Upper lobe of left lung (tissue), 6 donors: ENCODE measurements at places on chromosomes 2 and 18. TPM values are rescaled to one million over a fixed set of nuclear protein-coding genes. Genes with fewer than 3 reads are reported as not detected.
A peak's percentile ranks its signal among the peaks of the same experiment; 100 is the strongest.

The CTNNA2 gene
- not detected for total RNA-seq

The PPP1R1C gene
- total RNA-seq = 13.6 TPM

The NCKAP5 gene
- total RNA-seq = 23.5 TPM

DNA sequence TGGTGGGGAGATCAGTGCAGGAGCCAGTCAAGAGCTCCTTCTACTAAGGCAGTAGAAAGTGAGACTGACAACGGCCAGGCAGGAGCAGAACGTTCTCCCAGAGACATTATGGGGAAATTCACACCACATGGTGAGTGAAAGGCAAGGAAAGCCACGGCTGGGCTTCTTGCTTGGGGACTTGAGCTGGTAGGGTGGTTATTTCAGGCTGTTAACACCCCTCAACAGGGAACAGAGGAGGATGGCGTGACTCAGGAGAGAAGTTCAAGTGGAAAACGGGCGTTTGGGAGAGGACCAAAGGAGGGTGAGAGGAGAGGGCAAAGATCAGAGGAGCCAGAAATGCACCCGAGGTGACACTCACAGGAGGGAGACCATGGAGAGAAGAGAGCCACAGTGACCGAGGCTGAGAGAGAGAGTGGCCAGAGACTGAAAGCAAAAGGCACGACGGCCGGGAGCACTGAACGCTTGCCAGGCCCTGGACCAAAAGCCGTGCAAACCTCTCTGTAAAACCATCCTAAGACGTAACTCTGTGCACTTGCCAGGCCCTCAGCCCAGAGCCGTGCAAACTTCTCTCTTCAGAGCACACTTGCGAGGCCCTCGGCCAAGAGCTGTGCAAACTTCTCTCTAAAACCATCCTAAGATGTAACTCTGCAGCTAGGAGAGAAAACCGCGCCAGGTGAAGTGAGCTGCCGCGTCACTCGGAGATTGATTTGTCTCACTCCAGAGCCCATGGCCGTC lies 7.7 kb downstream of the TPO start:
- no peaks in the 10 kb centered on the region for H3K36me3 ChIP-seq
- H3K27me3 ChIP-seq = no peaks in the 10 kb centered on the region
- H3K4me3 ChIP-seq = no peak overlapping the region
- H3K27ac ChIP-seq = no peak overlapping the region
- no peaks in the 10 kb centered on the region for H3K4me1 ChIP-seq

DNA sequence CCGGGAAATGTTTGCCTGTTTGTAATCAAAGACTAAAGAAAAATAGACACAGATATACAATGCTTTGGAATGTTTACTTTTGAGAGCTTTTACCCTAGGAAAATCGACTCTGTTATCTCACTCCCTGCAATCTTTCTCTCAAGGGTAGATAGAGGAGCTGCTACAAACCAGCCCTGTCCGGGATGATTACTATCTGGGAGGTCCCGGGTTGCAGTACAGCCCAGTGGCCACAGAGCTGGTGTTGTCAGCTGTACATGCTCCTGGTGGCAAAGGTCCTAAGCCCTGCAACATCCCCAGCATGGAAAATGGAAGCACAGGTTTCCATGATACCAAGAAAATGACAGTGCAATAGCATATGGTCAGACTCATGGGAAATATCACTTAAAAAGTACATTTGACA lies 570.5 kb upstream of the SOX11 start:
- H3K4me3 ChIP-seq = no peak overlapping the region
- DNase-seq = no peak
- no peaks in the 10 kb centered on the region for H3K36me3 ChIP-seq
- H3K27me3 ChIP-seq = no peaks in the 10 kb centered on the region
- H3K4me1 ChIP-seq = no peaks in the 10 kb centered on the region

- DNase-seq = no peak
- H3K27me3 ChIP-seq = no peaks in the 10 kb centered on the region
- no peak overlapping the region for H3K27ac ChIP-seq
- no peaks in the 10 kb centered on the region for H3K36me3 ChIP-seq
- no peak overlapping the region for H3K4me3 ChIP-seq
These were observed 131.7 kb downstream of the GCA start for GRCh38 chr2:162475661-162476060.

GRCh38 chr2:219603771-219604170 lies 6.1 kb downstream of the STK11IP start:
- peaks cover 4% of the 10 kb centered on the region for H3K4me1 ChIP-seq
- DNase-seq = no peak
- H3K27ac ChIP-seq = no peak overlapping the region
- H3K27me3 ChIP-seq = no peaks in the 10 kb centered on the region

DNA sequence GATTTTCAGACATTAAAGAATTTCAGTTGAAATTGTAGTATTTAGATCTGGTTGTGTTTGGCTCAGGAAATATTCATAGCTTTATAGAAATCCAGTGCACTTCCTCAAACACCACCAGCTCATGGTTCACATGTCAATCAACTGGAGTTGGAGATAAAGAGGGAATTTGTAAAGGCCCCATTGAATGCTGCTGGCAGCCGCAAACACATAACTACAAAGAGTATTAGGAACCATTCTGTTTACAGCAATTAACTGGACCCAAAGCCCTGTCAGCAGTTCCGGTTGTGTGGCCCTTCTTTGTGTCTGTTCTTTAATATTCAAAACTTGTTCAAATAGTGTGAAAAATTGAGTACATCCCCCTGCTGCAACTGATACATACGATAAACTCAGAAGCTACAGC lies 107.4 kb upstream of the LRRTM4 start:
- H3K27me3 ChIP-seq = no peaks in the 10 kb centered on the region
- no peaks in the 10 kb centered on the region for H3K4me1 ChIP-seq
- H3K27ac ChIP-seq = no peak overlapping the region
- no peak overlapping the region for H3K4me3 ChIP-seq
- no peaks in the 10 kb centered on the region for H3K36me3 ChIP-seq
- no peak for DNase-seq

GRCh38 chr2:192059266-192059665 lies 135.5 kb downstream of the TMEFF2 start:
- H3K4me3 ChIP-seq = no peak overlapping the region
- H3K4me1 ChIP-seq = no peaks in the 10 kb centered on the region
- H3K27ac ChIP-seq = no peak overlapping the region
- no peak for DNase-seq

DNA sequence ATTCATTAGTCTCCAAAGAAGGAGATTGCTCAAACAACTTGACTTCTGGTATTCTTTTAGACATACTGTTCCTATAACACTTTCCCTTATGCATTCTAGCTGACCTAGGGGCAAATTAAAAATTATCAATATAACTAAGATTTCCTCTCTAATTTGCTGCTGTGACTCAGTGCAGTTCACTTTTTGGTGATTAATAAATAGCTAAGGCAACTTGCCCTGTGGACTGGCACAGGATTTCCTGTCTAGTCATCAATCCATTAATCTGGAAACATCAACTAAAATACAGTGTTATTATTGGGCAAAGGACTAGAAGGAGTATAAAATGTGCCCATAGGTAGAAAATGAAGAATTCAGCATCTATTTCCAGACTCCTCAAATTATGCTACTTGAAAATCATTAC lies 83.5 kb upstream of the SERPINE2 start:
- H3K27me3 ChIP-seq = no peaks in the 10 kb centered on the region
- no peak overlapping the region for H3K4me3 ChIP-seq
- no peak overlapping the region for H3K27ac ChIP-seq

GRCh38 chr2:144452989-144453336 lies 67.0 kb downstream of the ZEB2 start:
- H3K27me3 ChIP-seq = no peaks in the 10 kb centered on the region
- DNase-seq = no peak
- H3K36me3 ChIP-seq = no peaks in the 10 kb centered on the region
- H3K27ac ChIP-seq = peak overlapping the region; percentile 85
- H3K4me1 ChIP-seq = peaks cover 68% of the 10 kb centered on the region
- no peak overlapping the region for H3K4me3 ChIP-seq

DNA sequence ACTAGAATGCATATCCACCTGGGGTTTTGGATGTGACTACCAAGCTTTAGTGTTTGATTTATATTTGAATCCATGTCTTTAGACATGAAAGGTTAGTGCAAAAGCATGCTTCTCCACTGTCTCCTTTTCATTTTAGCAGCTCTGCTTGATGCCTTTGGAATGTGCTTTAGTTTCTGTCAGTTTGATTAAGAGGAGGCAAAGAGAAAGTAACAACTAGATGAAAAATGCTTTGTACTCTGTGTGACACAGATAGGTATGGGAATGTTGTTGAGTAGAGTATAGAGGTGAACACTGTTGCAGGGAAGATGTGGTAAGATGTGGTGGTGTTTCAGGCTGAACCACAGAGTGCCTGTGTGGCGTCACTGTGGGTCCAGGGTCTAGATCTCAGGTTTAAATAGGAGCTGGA lies 19.8 kb downstream of the PIK3C3 start:
- peaks cover 2% of the 10 kb centered on the region for H3K4me1 ChIP-seq
- H3K36me3 ChIP-seq = peaks cover 7% of the 10 kb centered on the region
- H3K27me3 ChIP-seq = no peaks in the 10 kb centered on the region
- no peak overlapping the region for H3K4me3 ChIP-seq
- no peak overlapping the region for H3K27ac ChIP-seq
- no peak for DNase-seq
